Mucosa of gallbladder (tissue), 1 donor: ENCODE measurements at places on chromosomes 4 and X. TPM values are rescaled to one million over a fixed set of nuclear protein-coding genes. Genes with fewer than 3 reads are reported as not detected.

Gene KLF8
- 5.0 TPM for total RNA-seq

- peak; percentile 50 for DNase-seq
These were observed 147.1 kb downstream of the NAA11 start for GRCh38 chr4:79178760-79179159.

- DNase-seq, result no peak
These were observed 43.1 kb downstream of the SOWAHB start for GRCh38 chr4:76854858-76855257.

DNA sequence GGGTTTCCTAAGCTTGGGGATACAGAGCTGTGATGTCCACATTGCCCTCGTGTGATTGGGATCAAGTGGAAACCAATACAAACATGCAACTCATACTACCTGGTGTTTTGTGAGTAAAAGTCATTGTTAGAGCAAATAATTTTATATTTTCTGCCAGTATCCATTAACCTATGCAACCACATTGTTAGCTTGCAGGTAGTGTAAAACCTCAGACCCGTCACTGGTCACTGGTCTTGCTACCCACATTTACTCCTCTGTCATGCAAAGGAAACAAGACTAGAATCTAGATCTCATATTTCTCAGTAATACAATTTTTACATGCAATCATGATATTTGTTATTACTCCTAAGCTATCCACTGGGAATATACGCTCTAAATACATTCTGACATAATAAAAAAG, 324.3 kb upstream of the NDST4 start:
- no peak for DNase-seq

- no peak for DNase-seq
These were observed 162.2 kb downstream of the DCHS2 start for GRCh38 chr4:154329268-154329868.
